ENCODE measurements at places on chromosomes 2 and 18.
A peak's percentile ranks its signal among the peaks of the same experiment; 100 is the strongest.

DNA sequence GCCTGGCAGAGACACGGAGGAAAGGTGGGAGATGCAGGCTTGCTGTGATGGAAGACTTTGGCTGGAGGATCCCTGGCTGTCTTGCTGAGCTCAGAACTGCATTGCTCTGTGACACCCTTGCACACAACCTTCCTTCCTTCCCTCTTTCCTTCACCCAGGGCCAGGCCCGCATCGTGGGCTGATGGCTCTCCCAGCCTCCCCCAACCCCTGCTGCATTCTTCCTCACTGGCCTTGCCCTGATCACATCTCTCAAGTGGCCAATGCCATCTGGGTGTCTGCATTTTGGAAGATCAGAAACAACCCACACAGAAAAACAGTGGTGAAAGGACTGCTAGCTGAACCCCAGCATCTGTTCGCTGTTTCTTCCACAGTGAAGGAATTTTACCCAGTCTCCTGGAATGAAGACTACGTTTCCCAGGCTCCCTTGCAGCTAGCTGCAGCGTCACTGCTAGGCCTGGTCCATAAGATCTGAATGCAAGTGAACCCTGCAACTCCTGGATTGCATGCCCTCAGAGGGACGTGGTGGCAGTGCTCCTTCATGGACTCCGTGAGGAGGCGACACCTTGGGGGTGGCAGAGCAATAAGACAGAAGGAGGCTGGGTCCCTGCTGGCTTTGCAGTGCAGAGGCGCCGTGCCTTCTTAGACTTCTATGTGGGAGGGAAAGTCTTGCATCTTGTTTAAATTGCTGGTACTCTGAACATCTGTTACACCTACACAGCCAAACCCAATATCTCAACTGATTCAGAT lies 78.9 kb upstream of the YWHAQ start:
- no peak for DNase-seq

GRCh38 chr2:11630855-11631254 lies 39.1 kb downstream of the NTSR2 start:
- no peak for DNase-seq

- DNase-seq, result no peak
These were observed 30.5 kb upstream of the SNED1 start for GRCh38 chr2:240967681-240968621.

DNA sequence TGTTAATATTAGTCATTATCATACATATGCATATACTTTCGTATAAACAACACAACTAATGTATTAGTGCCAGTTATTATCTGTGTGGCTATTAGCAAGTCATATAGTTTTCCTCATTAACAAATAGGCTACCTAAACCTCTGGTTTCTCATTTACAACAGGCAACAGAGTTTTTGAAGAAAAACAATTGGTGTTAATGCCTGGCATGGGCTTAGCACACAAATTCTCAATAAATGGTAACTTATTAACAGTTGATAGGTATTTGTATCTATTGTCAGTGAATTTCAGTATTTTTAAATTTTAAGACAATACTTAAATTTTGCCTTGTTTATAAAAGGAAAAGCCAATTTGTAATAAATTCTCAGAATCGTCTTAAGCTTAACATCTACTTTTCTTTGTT lies 182.5 kb downstream of the PMAIP1 start:
- DNase-seq, result no peak

DNA sequence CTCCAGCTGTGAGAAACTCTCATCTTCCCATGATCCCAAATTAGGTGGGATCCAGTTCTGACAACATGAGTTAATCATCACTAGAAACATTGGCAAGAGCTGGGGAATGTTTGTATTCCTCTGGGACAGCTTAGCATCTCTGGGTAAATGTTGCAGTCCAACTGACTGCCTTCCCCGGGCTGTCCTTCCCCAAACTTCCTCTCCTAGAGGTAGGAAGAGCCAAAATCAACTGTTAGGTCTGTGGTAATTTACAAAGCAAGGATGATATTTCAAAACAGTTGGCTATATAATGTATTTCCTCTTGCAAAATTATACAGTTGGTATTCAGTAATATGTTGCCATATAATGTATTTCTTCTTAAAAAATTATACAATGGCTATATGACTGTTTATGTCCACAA lies 148.5 kb downstream of the MGAT5 start:
- DNase-seq, result peak; percentile 90

GRCh38 chr2:96816836-96817702 lies 1.0 kb downstream of the CNNM3 start:
- DNase-seq, result no peak

DNA sequence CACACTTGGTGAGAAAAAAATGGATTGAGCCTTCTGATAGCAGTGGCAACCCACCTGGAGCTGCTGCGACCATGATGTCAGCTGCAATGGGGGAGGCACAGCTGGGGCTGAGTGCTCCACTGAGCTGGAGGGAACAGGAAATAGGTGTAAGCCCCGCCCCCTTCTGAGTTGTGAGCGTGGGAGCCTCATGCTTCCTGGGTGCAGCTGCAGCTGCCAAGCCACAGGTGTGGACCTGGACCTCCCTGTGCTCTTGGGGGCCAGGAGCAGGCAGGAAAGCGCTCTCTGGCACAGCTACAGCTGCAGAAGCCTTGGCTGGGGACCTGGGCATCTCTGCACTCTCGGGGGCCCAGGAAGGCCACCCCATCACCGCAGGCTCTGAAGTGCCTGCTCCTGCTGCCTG lies 970.6 kb downstream of the DCDC2C start:
- DNase-seq, result no peak

DNA sequence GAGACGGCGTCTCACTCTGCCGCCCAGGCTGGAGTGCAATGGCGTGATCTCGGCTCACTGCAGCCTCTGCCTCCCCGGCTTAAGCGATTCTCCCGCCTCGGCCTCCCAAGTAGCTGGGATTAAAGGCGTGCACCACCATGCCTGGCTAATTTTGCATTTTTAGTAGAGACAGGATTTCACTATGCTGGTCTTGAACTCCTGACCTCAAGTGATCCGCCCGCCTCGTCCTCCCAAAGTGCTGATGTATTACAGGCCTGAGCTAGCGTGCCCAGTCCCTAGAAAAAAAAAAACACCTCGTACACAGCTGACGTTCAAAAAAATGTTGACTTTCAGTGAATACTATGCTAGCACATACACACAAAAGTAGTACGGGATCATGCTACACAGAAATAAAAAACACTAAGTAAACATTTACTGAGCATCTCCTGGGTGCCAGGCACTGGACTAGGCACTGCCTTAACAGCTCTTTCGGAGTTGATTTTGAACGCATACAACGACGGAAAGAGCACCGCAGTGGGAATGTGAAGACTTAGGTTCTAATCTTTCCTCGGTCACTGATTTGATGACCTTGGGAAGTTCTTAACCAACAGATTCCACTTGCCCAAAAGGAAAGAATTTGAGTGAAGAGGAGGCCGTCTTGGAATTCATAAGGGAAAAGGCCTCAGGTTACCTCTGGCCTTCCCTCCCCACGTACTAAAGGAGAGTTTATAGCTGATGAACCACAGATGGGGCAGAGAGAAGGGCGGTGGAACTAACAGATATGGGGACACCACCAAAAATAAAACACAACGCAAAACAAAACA lies 1.1 kb downstream of the DNAJC27 start:
- peak; percentile 37 for DNase-seq

- DNase-seq, result no peak
These were observed 33.3 kb upstream of the CABLES1 start for GRCh38 chr18:23101861-23102432.

DNA sequence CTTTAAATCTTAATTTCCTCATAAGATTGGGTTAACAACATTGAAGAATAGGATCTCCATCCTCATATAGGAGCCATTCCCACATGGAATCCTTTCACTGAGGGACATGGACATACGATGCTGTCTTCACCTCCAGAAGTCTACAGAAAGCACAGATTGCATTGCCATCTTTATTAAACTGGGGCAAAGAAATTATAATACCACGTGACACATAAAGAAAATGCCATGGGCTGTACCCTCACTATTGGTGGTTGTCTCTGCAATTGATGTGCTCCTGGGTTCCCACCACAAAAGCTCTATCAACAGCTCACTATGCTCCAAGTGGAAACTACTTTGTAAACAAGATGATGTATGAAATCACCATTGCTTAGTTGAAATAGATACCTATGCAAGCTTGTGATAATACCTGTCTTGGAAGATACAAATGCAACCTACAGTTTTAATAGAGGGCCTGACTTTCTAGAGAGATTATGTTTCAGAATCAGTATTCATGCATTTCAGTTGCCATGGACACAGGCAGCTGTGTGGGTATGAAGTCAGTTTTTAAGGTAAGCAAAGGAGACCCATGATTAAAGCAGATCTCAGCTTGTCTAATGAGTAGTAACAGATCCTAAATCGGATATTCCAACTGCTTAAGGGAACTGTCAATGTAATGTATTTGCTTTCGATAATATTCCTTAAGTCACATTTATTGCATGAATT lies 337.0 kb downstream of the RAD51AP2 start:
- no peak for DNase-seq

GRCh38 chr18:9735238-9735637 lies 27.1 kb downstream of the RAB31 start:
- DNase-seq, result no peak

DNA sequence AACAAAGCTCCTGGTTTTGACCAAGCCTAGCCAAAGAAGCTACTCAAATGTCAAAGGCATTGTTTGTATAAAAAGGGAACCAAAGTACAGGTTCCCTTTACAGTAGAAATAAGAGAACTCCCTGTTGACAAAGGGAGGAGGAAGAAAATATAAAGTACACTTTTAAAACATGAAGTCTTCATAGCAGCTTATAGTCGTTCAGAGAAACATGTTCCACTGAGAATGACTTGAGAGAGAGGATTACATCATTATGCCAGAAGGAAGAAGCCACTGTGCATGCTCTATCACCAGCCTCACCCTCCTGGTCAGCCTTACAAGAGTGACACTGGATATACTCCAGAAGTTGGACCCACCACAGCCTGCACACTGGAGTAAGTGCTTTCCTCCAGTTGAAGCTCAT lies 2.5 kb upstream of the DHRS9 start:
- DNase-seq, result no peak

GRCh38 chr2:129896226-129897100 lies 83.0 kb upstream of the RAB6C start:
- DNase-seq, result no peak

GRCh38 chr2:205931388-205931787 lies 154.6 kb downstream of the INO80D start:
- DNase-seq, result no peak

DNA sequence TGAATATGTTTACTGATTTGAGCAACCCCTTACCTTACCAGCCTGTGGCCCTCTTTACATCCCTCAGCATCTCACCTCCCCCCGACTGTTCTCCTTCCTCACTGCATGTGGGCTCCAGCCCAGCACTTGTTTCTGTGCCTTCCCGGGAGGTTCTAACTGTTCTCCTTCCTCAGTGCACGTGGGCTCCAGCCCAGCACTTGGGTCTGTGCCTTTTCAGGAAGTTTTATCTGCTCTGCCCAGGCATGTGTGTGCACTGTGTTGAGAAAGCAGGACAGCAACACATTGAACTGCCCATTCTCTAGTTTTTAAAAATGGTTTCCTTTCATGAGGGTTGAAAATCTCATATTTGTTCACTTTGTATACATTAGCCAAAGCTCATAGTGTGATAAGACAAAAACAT lies 158.4 kb downstream of the ATP9B start:
- DNase-seq, result no peak

- peak; percentile 33 for DNase-seq
These were observed at the start of gene KCNG3 for GRCh38 chr2:42493468-42494354. TSS of gene KCNG3 (minus strand) at chr2:42493982. CDS start at chr2:42493501, 481 bp downstream.

DNA sequence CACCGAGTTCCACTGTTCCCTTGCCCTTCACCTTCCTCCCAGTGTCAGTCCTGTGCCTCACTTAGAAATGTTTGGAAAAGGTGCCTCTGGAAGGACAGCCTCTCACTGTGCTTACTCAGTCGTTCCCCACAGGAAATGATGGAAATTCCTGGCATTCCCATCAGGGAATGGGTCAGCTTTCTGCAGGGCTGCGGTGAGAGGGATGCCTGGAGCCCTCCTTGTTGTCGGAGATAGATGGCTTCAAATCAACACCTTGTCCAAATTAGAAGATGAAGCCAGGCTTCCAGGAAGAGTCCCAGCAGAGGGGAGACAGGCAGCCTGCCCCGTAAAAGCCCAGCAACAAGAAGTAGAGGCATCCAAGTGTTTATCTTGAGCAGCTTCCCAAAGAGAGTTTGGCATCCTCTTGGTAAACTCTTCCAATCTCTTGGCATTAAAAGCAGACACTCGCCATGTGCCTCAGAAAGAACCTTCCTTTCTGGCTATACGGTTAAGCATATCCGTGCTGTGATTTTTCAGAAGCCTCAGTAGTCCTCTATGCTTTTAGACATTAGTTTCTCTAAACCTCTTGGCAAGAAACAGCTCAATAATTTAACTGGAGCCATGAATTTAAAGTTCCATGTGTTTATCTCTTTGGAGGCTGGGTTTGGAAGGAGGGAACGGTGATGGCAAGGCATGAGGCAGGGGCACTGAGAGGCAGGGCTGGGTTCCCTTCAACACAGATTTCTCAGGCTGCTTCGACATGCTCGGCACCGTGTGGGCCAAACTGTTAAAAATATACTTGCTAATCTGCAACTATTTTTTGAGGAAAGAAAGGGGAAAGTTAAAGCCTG lies 25.1 kb downstream of the COLEC12 start:
- DNase-seq, result peak; percentile 99

DNA sequence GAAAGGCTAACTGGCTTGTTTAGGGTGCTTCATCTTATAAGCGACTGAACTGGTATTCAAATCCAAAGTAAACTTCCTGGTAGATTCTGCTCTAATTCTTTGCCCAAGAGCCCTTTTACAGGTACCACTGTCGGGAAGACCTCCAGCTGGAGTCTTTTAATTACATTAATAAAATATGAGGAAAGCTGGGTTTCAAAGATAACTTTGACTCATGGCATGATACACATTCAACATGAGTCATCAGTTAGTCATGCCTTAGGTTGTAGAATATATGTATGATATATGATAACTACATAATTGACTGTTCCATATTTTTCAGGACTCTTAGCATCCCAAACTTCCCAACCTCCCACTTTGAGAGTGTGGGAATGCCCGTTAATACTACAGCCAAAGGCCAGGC lies 32.3 kb downstream of the ZCCHC2 start:
- peak; percentile 60 for DNase-seq

GRCh38 chr2:218284106-218284811 lies 8.0 kb downstream of the TMBIM1 start:
- DNase-seq, result peak; percentile 42

GRCh38 chr2:46981662-46982350 lies 66.2 kb upstream of the MCFD2 start:
- no peak for DNase-seq

GRCh38 chr18:79962835-79963657 lies 1.4 kb upstream of the HSBP1L1 start:
- DNase-seq, result no peak

GRCh38 chr2:100522430-100522829 lies 40.4 kb upstream of the PDCL3 start:
- no peak for DNase-seq

DNA sequence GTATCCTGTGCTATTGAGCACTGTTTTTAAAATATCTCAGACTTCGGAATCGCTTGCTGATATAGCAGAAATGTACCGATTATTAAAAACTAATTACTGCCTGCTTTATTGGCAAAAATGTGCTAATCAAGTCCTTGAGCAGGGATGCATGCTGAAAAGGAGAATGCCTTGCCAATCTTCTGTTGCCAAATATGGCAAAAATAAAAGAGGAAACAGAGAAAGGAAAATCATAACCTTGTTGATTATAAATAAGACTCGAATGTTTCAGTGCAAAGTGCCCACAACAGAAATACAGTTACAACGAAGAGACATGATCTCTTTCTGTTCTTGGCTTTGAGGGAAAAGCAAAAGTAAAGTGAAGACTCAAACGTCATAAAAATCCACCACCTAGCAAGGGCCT lies 248.5 kb downstream of the TMEM182 start:
- no peak for DNase-seq

GRCh38 chr2:64065516-64065915 lies 46.3 kb upstream of the VPS54 start:
- DNase-seq, result no peak

- peak; percentile 62 for DNase-seq
These were observed 80.3 kb upstream of the HAAO start for GRCh38 chr2:42872721-42873120.
